ENCODE measurements at places on chromosomes 2 and 18.

DNA sequence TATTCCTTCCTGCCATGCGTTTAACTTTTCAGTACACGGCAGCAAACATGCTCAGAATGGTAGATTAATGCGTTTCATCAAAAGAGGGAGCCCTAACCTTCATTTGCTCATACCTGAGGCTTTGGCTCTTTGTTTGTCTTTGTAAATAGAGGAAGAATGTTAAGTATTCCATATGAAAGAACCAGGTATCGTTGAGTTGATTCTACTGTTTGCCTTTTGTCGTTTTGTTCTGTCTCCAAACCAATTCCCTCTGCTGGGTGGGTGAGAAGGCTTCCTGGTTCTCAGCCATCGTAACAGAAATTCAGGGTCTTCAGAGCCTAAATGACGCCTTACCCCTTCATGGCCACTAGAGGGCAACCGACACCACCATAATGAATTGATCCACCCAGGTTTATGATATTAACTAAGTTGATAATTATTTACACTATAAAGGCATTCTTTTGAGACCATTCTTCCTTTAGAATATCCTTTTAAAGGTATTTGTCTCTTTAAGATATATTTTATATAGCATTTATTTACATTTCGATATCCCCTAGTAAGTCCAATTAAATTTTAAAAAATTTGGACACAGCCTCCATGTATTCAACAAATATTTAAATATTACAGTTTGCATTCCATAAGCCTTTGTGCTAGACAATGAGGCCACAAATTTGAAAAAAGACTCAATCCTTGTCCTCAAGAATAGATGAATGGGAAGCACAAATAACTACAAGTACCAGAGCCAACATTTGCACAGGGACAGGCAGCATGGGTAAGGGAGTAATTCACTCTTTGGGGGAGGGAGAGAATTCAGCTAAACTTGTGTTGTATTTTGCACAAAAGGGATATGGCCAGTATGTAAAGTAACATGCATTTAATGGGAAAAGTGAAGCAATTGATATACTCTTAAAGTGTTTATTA lies 48.1 kb downstream of the TIMM21 start:
- DNase-seq: no peak

DNA sequence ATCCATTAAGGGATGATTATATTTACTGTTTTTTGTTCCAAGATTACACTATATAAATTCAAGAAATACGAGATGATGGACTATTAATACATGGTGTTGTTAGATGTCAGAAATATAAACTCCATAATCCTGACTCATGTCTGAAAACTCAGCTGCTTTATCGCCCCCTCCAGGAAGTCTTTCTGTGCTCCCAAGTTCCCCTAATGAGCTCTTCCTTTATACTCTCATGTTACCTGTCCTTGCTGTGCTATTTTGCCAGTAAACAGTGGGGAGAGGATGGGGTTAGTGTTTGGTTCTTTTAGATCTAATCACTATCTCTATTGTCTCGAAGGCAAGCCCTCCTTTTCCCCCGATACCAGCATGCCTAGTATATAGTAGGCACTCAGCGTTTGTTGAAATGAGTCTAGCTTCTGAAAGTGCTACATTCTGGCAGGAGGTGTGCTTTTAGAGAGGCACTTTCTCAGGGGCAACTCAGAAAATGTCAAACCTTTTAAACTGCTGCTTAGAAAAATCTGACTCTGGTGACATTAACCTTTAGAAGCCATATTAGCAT lies 21.4 kb upstream of the BARD1 start:
- no peak for DNase-seq

- no peak for DNase-seq
These were observed 25.9 kb downstream of the STPG4 start for GRCh38 chr2:47129191-47129706.

DNA sequence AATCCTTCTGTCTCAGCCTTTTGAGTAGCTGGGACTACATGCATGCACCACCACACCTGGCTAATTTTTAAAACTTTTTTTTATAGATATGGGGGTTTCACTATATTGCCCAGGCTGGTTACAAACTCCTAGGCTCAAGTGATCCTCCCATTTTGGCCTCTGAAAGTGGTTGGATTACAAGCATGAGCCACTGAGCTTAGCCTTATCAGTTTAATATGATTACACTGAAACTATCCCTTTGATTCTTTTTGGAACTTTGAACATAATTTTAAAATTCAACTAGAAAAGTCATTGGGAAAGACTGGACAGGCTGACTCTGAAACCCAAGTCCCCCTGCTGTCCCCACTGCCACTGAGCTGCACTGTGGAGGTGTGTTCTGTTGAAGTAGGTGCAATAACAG lies 114.8 kb downstream of the ARL4C start:
- DNase-seq: no peak

DNA sequence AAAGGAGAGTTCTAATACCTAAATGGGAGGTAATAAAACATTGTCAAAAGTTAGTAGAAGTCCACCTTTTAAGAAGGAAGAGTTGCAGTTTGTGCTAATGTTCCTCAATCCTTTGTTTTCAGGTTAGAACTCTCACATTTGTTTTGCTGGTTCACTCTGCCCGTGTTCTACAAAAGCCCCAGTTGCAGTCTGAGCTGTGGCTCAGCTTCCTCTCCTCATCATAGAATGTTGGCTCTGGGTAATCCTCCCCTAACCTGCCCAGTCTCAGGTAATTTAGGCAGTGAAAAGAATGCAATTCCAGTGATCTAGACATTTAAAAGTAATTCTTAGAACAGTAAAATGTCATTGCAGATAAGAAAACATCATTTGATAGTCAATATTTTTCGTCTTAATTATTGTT lies 1410.4 kb upstream of the ZEB2 start:
- no peak for DNase-seq

DNA sequence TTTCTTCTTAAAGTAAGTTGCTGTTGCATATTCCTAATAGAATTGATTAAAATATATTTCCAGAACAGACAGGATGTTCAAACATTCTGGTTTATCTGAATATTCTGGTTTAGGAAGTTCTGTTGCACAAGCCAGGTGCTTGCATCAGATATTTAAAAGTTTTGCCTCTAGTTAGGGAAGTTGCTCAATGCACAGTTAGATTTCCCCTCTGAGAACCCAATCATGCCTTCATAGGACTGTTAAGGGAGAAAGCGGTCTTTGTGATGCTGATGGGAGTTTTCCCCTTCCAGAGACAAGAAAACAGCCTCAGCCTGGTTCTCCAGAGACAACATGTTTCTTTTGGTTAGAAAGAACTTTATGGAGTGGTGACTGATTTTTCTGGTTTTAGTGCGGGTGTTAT lies 65.6 kb upstream of the REV1 start:
- no peak for DNase-seq

- no peak for DNase-seq
These were observed 138.0 kb downstream of the SOCS6 start for GRCh38 chr18:70426818-70427217.

GRCh38 chr2:29561181-29561580 lies 360.2 kb downstream of the ALK start:
- DNase-seq: no peak

DNA sequence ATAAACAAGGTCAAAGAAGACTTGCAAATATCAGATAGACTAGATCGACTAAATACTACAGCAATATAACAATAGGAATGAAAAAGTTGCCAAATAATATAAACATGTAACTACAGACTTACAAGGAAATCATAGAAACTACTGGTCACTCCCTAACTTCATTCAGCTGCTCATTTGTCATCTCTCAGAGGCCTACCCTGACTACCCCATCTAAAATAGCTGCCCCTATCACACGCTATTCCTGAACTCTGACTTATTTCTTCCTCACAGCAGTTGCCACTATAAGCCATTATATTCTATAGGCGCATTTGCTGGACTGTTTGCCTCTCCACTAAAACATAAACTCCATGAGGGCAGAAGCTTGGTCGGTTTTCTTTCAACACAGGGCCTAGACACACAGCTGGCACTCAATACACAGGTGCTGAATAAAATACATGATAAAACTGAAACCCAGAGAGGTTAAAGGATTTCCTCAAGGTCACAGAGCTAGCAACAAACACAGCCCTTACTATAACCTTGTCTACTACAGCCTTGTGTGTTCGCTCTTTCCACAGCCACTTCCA lies 1.8 kb downstream of the STRN start:
- no peak for DNase-seq

- no peak for DNase-seq
These were observed 137.9 kb upstream of the PID1 start for GRCh38 chr2:229408962-229409361.

- no peak for DNase-seq
These were observed 12.4 kb downstream of the SFXN5 start for GRCh38 chr2:73059106-73059505.

DNA sequence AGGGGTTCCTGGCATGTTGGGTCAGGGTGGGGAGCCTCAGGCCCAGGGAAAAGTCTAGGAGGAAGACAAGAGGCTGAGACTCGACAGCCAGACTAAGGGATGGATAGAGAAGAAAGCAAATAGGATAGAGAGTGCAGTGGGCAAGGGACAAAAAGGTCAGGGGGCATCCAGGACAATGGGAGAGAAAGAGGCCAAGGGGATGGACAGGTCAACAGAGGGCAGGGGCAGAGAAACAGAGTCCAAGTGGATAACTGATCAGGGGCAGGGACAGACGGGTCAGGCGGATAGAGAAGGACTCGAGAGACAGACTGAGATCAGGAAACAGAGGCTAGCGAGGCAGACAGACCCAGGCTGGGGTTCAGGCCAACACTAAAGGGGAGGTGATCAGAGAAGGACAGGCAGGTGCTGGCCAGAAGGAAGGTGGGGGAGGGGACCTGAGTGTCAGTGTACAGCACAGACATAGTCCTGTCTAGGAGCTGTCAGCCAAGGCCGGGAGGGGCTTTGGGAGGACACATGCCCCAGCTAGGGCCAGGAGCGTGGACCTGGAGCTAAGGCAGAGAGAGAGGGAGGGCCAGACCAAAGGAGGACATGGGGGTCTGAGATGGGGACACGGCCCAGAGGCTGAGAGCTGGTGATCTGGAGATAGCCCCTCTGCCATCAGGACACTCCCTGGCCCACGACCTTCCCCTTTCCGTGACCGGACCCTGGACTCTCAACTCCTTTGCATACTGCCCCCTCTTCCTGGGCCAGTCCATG lies 12.2 kb downstream of the ASIC4 start:
- no peak for DNase-seq

GRCh38 chr2:24050041-24050979 lies 769 bp downstream of the FKBP1B start:
- DNase-seq: peak; percentile 20

DNA sequence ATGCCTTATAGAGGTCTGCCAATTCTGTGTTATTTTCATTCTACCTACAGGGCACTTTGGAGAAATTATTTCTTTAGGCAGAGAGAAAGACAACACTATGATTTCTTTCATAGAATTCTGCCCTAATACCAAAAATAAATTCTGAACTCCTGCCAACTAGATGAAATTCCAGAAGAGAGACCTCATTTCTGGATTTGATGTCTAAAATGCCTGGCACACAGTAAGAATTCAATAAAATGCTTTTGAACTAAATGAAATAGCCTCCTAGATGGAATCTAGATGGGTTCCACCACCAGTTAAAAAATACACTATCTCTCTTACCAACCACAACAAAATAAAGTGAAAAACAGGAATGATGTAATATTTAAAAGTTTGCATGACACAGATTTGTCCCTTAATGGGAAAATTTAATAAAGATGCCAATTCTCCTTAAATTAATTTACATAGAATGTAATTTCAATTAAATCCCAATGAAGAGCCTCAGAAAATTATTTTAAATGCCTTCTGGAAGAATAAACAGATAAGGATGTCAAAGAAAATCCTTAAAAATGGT lies 75.0 kb downstream of the OSBPL1A start:
- DNase-seq: no peak

GRCh38 chr2:7432436-7432835 lies 515.2 kb downstream of the RNF144A start:
- no peak for DNase-seq

GRCh38 chr2:36555789-36556188 lies 42.2 kb downstream of the FEZ2 start:
- DNase-seq: no peak

DNA sequence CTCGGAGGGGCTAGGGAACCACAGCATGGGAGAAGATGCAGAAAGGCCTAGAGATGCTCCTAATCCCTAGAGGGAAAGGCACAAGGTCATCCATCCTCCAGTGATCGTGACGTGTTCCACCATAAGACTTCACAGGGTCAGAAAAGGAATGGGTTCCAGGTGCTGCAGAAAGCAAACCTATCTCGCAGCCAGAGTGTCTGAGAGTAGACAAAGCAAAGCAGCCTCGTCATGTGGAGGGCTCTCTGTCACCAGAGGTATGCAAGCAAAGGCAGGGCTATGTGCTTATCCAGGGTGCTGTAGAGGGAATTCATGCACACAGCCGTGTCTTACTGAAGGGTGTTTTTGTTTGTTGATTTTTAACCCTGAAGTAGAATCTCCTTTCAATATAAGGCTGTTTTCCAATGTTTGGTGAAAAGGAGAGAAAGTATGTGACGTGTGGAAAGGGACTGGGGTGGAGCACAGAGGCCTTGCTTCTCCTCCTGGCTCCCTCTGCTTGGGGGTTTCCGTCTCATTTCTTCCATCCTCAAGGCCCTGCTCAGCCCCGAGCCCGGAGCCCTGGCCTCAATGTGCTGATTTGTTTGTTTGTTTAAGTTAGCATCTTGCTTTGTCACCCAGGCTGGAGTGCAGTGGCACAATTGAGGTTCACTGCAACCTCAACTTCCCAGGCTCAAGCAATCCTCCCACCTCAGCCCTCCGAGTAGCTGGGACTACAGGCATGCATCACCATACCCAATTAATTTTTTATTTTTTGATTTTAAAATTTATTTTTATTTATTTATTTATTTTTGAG lies 3.0 kb downstream of the GPR55 start:
- DNase-seq: peak; percentile 37

DNA sequence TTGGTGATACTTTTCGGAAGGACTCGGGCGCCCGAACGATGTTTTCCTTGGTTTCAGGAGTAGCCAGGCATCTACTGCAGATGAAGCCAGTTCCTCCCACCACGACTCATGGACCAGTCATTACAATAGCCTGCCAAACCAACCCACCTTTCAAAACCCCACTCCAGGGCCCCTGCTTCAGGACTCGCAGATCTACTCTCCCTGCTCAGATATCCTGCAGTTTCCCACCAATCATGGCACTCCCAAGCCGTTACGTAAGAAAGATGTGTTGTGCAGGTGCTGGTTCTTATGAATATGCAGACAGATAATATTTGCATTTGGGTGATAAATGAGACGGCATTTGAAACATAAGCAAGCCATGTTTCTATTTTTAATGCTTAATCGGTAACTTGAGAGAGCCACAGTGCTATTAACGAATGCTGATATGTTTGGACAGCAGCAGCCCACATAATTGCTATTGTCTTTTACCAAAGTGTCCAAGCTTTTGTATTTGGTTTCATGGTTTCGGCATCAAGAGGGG lies 3.5 kb upstream of the CYS1 start:
- DNase-seq: peak; percentile 47

DNA sequence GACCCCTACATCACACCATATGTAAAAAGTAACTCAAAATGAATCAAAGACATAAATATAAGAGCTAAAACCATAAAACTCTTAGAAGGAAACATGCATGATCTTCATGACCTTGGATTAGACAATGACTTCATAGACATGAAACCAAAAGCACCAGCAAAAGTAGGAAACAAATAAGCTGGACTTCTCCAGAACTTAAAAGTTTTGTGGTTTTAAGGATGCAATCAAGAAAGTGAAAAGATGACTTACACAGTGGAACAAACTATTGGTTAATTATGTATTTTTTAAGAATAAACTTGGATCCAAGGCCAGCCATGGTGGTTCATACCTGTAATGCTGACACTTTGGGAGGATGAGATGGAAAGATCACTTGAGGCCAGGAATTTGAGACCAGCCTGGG lies 150.2 kb downstream of the GALNT1 start:
- no peak for DNase-seq

- DNase-seq: no peak
These were observed 183.8 kb upstream of the DCC start for GRCh38 chr18:52156166-52156565.

- DNase-seq: no peak
These were observed 53.3 kb upstream of the NFU1 start for GRCh38 chr2:69490486-69490885.
